NT2/D1 (cell line): ENCODE measurements at places on chromosomes 3 and 15.

DNA sequence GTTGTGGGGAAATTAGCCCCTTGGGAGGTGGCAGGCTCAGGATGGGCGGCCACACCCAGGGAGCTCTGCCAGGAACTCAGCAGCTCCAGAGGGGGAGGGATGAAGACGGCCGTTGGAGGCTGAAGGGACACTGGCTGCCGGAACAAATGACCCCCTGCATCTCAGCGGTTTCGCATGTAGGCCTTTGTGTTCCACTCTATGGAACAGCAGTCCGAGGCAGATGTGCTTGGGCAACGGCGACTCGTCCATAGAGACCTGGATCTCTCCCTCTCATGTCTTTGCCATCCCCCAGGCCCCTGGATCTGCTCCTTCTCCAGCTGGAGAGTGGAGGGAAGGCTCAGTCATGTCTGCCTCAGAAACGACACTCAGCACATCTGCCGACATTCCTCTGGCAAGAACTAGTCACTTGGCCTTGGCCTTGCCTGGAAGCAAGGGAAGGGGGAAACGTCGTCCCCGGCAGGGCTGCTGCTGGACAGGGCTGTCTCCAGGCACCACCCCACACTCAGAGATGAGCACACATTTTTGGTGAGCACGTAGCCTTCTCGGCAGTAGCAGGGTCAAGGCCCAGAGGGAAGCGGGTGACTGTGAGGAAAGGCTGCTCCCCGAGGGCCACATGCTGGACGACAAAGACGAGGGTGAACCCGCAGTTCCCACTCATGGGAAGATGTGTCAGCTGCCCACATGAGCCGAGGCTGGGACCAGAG, 83.8 kb downstream of the ASB7 start:
- no peak for DNase-seq

DNA sequence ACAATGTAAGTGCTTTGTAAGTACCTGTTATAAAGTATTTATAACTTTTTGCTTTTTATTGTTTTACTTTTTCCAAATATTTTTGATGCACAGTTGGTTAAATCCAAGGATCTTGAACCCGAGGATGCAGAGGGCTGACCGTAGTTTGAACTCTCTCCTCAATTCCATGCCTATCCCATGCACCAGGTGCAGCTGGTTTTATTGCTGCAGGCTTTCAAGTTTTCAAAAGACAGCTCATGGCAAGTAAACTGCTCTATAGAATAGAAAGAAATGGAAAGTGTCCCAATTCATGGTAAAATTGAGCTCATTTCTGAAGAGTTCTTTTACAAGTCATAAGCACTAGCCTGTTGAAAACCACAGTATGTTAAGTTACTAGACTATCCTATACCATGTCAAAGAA, 131.9 kb downstream of the TBC1D2B start:
- no peak for DNase-seq

DNA sequence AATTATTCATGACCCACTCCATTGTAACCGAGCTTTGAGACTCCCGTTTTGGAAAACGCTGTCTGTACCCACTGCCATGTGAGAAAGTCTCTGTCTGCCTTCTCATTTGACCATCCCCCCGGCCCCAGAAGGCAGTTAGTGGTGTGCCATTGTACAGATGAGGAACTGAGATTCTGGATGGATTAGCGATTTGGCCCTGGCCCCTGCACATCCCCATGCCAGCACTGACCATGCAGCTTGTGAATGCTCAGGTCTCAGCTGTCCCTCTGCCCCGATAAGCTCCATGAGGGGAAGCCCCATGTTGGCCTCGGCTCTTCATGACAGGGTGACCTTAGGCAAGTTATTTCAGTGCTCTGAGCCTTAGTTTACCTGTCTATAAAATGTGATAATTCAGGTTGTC, 153.0 kb upstream of the SMAD3 start:
- no peak for DNase-seq

DNA sequence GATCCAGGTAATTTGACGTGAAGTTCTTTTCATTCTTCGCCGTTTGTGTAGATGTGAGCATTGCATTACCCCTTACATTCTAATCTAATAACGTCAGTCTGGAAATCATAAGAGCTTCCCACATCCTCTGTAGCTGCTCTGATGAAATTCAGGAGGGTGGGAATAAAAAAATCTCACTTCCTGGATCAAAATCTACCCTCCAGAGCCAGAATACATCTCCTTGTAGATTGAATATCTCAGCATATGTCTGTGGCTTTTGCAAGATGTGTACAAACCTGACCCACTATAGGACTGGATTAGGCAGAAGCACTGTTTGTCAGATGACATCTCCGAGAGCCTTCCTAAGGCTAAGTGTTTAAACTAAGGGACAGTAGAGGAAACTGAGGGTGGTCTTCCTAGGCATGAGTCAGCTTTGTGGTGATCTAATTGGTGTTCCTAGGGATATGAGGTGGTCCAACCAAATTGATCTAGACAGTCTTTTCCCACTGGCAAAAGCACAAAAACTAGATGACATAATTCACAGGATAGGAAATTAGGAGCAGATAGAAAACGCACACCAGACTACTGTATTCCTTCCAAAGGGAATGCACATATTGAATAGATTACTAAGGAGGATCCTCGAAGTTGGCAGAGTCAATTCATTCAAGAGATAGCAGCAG, 216.3 kb upstream of the LRTM1 start:
- DNase-seq, result no peak

GRCh38 chr15:89002830-89003229, 85.4 kb upstream of the ABHD2 start:
- no peak for DNase-seq

- no peak for DNase-seq
Observed at GRCh38 chr3:46990573-46991374, 11.3 kb downstream of the NBEAL2 start.
